ENCODE measurements at places on chromosomes 4 and X.

DNA sequence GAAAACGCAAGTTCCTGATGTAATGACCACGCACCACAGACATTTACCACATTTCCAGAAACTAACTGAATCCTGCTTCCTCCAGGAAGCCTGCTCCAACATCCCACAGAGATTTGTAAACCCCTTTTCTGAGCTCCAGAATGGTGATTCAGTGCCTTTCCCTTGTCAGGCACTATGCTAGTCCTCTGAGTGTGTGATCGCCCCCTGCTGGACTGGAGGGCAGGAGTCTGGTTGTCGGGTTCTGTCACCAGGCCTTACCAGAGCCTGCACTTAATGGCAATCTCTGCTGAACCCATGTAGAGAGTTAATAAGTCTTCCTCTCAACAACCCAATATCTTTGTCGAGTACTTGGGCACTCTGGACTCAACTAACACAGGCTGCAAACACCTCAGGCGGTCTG, 14.5 kb upstream of the KDM5C start:
- no peak for DNase-seq

DNA sequence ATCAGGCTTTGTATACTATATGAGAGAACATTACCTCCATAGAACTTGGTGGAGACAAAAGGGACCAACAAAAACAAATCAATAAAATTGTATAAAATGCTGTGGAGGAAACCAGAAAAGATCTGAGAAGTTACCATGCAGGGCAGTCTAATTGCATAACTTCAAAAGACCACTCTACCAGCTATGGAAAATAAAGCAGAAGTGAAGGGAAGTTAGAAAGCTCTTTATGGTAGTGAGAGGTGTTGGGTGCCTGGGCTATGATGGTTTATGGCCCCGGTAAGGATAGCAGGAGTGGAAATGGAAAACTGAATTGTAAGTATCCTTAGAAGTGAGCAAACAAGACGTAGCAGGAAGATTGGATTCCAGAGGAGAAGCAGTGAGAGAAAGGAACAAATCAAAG, 3.1 kb downstream of the TMEM184C start:
- no peak for DNase-seq

- no peak for DNase-seq
Observed at GRCh38 chrX:139530550-139530949, at the start of gene F9. Gene F9, plus strand, starts transcription at chrX:139530739. Its CDS starts 26 bp downstream, at chrX:139530765.

- DNase-seq: no peak
Observed at GRCh38 chrX:129791961-129792570, 12.3 kb downstream of the SASH3 start.

DNA sequence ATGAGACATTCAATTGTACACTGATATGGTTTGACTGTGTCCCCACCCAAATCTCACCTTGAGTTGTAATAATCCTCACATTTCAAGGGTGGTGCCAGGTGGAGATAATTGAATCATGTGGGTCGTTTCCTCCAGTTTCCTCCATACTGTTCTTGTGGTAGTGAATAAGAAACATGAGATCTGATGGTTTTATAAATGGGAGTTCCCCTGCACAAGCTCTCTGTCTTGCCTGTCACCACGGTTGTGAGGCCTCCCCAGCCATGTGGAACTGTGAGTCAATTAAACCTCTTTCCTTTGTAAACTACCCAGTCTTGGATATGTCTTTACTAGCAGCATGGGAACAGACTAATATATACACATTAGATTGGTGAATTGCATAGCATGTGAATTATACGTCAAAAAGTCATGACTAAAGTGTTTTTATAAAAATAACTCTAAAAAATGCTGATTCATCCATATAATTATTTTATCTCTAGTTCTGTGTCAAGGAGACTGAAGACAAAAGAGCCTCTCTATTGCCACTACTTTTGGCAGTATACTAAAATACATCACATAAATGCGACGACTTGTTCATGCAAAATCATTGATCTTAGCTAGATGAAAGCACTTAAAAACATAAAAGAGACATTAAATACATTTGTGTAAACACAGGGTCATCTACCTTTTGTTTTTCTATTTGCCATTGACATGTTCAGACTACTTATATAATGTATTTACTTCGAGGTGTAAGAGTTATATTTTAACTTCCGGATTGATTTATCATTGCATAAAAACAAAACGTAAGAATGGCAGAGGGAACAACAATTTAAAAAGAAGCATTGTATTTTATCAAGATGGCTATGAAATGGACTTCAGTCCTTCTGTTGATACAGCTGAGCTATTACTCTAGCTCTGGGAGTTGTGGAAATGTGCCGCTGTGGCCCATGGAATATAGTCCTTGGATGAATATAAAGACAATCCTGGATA, 50.1 kb downstream of the YTHDC1 start:
- no peak for DNase-seq

GRCh38 chrX:26889574-26889973, 573.6 kb downstream of the PPP4R3C start:
- DNase-seq: no peak

- no peak for DNase-seq
Observed at GRCh38 chr4:99126376-99126775, 17.7 kb downstream of the ADH4 start.

DNA sequence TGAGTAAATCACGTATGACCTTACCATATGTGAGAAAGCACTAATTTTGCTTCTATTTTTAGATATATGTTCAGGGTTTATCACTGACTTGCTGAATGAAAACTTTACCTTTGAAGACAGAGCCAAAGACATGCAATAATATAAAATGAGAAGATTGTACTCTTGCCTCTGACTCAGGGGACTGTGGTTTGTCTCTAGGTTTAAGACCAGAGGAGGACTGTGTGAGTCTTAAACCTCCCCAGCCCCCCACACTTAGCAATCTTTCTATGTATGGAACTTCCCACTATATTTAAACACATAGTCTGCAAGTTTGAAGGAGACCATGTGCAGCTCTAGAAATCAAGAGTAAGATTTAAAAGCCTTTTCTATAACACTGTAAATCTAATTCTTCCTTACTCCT, 368.7 kb upstream of the FAM241A start:
- DNase-seq: no peak

GRCh38 chrX:133448512-133449076, 33.3 kb upstream of the GPC4 start:
- no peak for DNase-seq

DNA sequence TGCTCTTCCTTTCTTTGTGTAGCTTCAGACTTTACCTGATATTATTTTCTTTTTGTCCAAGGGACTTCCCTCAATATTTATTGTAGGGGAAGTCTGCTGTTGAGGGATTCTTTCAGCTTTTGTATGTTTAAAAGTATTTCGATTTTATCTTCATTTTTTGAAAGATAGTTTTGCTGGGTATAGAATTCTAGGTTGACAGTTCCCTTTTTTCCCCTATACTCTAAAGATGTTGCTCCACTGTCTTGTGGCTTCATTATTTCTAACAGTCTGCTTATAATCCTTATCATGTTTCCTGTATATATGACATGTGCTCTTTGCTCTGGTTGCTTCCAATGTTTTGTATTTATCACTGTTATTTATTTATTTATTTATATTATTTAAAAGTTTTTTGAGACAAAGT, 57.3 kb downstream of the CYTL1 start:
- no peak for DNase-seq

DNA sequence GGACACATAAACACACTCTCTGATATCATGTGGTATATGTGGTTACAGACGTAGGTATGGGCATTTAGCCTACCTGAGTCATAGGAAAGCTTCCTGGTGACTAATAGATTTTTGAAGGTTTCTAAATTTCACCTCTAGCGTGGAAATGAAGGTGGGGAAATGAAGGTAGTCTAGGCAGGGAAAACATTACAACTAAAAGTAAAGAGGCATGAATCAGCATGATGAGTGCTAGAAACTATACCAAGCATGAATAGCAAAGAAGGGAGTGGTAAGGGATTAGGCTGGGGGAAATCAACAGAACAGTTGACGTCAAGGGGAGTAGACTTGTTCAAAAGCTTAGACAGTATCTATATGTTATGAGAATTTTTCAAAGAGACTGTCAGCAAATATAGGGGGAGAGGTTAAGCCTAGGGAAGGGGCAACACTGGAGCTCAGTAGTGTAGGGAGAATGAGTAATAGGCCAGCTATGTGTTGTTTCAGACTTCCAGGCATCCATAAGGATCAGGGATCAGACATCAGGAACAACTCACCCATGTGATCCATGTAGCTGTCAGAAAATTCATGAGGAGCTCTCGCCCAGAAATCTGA, 279.3 kb upstream of the DIPK2B start:
- DNase-seq: no peak

DNA sequence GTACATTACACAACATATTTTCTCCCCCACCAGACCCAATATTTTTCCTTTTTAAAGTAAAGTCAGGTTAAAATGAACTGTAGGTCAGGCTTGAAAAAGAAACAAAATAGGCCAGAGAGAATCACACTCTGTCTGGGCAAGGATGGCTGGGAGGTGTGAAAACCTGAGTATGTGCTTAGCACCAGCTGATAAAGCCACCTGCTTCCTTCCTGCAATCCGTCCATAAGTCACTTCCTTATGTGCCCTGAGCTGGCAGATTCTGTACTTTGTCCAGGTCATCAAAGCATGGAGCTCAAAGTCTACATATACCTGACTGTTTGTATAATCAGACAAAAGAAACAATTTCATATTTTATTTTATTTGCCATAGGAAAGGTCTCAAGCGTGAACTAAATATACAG, 37.7 kb downstream of the ANTXR2 start:
- no peak for DNase-seq

DNA sequence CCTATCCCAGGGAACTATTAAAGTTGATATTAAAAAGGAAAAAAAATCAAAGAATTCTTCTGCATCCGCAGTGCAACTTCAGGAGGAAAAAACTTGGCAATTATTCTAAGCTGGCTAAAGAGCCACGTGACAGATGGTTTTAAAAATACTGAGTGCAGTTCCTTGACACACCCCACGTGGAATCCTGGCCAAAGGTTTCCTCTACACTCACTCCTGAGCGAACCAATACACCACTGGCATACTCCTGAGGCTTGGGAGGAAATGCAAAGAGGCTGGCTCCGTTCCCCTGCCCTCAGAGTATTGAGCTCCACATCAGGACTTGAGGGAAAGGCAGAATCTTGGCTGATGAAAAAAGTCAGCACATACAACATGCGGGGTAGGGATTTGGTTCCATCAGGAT, 133.8 kb upstream of the ATP6AP2 start:
- DNase-seq: peak; percentile 38

DNA sequence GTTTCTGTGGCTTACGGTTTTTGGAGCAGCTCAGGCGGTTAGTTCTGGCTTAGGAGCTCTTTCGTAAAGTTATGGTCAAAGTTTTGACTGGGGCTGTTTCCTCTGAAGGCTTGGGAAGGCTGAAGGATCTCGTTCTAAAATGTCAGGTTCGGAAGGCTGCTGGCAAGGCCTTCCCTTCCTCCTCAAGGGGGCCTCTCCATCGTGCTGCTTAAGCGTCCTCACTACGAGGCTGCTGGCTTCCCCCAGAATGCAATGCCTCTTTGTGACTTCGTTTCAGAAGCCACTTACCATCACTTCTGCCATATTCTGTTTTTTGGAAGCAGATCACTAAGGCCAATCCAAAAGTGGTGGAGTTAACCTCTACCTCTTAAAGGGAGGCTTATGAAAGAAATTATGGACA, 1196.4 kb upstream of the TENM3 start:
- no peak for DNase-seq

- DNase-seq: no peak
Observed at GRCh38 chr4:187940299-187940698, 55.3 kb upstream of the ZFP42 start.

GRCh38 chr4:174910271-174910670, 7.9 kb upstream of the ADAM29 start:
- DNase-seq: no peak

- no peak for DNase-seq
Observed at GRCh38 chr4:184734758-184735157, 862 bp upstream of the CENPU start.

DNA sequence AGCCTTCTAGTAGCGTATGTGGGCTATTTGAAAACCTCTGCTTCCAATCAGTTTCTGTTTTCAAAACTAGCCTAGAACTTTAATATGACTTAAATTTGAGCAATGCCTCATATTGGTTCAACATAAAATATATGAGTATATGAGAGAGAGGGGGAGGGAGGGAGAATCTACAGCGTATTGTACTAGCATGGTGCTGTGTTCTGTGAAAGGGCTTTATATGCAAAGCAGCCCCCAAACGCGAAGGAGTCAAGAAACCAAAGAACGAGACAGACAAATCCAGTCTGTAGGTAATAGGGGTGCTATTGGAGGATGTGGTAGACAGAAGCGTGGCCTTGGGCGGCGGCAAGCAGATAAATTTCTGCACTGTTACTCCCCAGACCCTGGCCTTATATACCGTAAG, 784 bp upstream of the ANXA5 start:
- no peak for DNase-seq

DNA sequence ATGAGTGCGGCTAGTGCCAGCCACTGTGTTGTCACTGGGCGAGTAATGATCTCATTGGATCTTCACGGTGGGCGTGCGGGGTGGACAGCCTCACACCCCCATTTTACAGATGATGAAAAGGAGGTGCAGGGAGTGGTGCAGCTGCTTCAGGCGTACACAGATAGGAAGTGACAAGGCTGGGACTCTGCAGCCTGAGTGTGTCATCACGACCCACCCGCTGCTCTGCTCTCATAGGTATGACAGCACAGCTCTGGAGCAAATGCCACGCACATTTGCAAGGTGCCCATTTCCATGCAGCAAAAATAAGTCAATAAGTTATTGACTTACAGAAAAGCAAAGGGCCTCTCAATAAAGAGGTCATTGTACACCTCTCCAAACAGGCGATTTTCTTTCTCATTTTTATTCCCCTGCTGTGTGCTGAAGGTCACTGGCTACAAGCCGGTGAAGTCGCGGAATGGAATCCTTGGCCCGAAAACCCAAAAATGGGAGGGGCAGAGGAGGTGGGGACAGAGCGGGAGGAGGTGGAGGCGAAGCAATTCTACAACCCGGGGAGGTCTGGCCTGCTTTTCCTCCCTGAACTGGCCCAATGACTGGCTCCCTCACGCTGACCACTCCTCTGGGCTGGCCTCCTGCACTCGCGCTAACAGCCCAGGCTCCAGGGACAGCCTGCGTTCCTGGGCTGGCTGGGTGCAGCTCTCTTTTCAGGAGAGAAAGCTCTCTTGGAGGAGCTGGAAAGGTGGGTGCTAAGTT, at the start of gene SOD3:
Gene SOD3 (plus strand): TSS at position 658 of the 750 bp plus-strand sequence. CDS start 3,949 bp downstream, outside the sequence.
- peak; percentile 75 for DNase-seq

- no peak for DNase-seq
Observed at GRCh38 chr4:111228874-111229273, 606.0 kb upstream of the PITX2 start.

- no peak for DNase-seq
Observed at GRCh38 chrX:24763989-24764388, 70.3 kb downstream of the POLA1 start.

GRCh38 chr4:168188754-168189153, 96.4 kb downstream of the ANXA10 start:
- DNase-seq: no peak

GRCh38 chr4:32475710-32476109, 1755.5 kb downstream of the PCDH7 start:
- no peak for DNase-seq

Data from ovary (tissue), 10 donors.